Vagina (tissue), 2 donors: ENCODE measurements at places on chromosomes 13 and 19.

DNA sequence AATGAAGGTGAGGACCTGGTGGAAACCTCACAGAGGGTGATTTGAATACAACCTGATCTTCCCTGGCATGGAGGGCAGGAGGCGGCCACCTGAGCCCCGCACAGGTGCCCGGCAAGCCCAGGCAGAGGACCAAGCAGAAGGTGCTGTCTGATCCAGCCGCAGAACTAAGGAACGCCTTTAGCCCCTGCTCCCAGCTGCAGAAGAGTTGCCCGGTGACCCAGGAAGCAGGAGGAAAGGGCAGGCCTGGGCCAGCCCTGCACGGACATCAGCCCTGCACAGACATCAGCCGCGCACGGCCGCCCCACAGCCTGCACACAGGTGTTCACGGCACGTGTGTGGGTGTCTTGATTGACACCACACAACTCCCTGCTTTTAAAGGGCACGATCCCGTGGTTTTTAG lies 43.1 kb downstream of the RASA3 start:
- no peak for DNase-seq

GRCh38 chr19:50492303-50493052 lies 15.8 kb upstream of the GARIN5A start:
- no peak for DNase-seq

DNA sequence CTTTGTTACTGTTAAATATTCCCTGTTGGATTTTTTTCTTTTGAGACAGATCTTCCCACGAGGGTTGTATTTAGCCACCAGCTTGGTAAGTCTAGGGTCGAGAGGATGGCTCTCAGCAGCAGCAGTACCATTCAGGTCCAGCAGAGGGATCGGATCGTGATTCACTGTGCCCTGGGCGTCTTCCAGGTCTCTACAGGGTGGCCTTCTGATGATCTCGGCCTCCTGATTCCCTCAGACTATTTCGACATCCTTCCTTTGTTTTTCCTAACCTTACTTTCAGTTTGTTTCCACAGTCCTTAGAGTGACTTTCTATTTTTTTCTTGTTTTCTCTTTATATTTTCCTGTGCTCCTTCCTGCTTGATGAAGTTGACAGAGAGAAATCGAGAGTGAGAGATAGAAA lies 1436.9 kb downstream of the UQCRFS1 start:
- no peak for DNase-seq

DNA sequence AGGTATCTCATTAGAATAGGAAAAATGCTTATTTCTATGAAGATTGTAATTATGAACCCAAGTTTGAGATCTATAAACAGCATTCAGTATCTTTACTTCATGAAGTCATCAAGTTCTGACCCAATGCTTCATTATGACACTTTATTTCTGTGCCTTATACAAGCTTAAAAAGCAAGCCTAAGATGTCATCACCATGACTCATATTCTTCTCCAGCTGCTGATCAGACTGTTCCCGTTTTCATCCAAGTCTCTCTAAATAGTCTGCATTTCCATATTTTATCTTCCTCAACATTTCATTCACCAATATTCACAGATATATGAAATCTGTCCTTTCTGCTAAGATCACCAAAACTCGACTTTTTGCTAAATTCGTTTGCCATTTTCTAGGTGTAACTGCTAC lies 1247.2 kb upstream of the PRR20A start:
- DNase-seq: no peak

DNA sequence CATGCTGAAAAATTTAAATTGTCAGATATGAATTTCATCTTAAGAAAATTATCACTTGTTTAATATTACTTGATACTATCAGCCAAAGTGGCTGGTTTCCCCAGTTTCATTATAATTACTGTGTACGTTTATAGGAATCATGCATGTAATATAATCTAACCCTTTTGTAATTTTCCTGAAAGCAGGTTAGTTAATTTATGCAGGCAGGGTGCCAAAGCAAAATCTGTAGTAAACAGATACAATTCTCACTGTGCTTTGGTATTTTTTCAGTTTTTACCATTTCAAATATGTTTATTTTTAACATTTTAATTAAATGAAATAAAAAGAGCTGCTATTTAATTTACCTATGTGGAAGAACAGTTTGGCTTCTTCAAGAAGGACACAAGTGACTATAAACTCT lies 1227.5 kb upstream of the MIR17HG start:
- no peak for DNase-seq

- no peak for DNase-seq
These were observed 1.8 kb downstream of the CEBPG start for GRCh38 chr19:33375156-33375836.

DNA sequence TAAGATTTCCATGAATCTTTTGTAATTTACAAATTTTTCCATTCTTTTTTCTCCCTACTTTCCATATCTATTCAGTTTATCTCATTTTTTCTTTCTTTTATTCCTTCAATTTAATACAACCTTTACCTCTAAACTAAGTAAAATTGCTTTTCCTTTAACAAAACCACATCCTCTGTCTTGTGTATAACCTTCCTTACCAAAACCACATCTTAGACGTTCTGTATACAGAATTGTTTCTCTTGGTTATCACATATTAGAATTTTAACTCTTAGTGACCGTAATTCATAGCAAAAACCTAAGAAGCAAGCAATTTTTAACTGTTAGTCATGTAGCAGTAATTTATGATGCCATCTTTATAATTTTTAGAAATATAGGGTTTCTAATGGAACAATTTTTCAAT lies 15.0 kb downstream of the PPP5C start:
- DNase-seq: no peak

DNA sequence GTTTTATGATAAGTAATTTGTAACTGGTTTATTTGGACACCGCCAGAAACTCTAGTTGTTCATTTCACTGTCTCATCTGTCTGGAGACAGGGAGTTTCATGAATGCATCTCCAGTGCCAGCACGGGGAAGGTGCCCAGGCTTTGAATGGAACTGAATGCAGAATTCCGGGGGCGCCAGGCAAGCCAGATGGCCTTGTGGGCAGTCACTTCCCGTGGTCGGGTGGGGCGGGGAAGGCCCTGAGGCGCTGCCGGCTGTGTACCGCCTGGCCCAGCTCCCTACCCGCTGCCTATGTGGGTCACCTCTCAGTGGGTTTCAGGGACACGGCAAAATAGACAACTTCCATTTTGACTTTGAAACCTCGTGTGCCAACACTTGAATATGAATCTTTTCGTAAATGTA lies 28.8 kb upstream of the MCF2L start:
- no peak for DNase-seq

DNA sequence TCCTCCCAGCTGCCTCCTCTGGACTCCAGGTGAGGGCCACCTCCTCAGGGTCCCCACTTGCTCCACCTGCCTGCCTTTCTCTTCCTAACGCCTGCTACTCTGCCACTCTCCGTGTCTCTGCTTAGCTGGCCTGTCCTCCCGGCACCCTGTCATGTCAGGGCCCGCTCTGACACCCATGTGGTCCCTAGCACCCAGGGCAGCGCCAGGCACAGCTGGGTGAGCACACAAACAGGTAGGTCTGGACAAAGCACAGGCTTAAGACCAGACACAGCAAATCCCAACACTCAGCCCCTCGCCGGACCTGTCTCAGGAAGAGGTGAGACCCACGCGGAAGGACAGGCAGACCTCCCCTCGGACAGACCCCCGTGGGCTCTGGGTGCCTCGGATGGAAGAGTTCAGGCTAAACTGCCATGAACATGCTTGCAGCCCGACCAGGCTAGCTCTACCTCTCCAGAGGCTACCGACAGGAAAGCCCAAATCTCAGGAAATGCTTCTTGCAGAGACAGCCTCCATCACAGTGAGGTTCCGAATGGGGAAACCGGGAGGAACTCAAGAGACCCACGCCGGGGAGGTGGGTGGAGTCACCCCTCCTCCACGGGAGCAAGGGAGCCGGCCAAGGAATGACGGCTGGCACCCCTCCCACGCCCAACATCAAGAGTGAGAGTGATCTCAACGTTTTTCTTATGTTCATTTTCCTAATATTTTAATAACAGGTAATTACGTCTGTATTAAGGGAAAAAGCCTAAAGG lies 12.5 kb downstream of the ZNF787 start:
- no peak for DNase-seq

DNA sequence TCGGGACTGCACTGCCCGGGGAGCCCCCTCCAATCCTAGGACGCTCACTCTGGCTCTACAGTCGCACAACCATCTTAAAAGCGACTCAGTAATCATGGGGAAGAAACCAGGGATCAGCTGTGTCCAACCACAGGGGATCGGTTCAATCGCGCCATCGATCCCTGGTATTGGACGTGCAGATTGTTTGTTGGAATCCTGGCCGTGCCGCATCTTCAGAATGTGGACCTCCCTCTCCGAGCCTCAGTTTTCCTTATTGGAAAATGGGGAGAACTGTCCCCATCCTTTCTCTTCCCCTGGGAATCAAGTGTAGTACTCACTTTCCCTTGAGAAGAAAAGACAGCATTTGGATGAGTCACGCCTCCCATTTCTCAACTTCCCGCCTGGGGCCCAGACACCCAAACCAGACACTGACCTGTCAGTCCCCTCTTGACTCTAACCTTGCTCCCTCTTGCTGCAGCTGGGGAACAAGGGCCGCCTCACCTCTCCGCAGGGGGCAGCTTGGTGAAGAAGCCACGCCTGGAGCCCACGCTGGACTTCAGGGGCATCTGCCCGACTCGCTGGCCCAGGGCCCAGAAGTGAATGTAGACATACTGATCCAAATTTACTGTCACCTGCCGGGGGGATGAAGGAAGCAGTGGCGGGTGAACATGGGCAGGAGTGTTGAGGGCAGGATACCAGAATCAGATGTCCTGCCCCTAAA lies 17.6 kb downstream of the EMP3 start:
- DNase-seq: no peak

- no peak for DNase-seq
These were observed 10.2 kb downstream of the ACTMAP start for GRCh38 chr19:40739871-40740703.

DNA sequence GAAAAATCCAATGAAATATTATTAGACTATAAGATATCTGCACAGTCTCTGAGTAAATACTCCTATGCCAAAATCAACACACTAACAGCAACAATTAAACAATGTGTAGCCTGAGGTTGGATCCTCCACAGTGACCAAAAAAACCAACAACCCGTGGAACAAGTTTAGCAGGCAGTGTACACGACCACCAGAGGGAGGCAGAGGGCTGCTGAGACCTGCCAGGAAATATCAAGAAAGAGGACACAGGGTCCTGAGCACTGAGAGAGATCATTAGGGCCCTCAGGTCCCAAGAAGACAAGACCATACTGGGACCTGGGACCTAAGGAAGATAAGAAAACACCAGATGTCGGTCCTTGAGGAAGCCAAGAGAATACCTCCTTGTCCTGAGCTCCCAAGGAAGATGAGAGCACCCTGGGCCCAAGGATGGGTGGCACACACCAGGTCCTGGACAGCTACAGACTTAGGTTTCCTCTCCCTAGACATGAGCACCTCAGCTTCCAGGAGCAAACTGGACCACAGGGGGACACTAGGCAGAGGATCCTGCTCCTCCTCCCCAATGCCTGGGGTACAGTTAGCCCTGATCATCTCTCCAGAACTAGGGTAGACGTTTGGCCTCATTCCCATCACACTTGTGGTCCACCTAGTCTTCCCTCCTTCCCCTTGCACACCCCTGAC lies 822 bp upstream of the ZNF274 start:
- DNase-seq: no peak

DNA sequence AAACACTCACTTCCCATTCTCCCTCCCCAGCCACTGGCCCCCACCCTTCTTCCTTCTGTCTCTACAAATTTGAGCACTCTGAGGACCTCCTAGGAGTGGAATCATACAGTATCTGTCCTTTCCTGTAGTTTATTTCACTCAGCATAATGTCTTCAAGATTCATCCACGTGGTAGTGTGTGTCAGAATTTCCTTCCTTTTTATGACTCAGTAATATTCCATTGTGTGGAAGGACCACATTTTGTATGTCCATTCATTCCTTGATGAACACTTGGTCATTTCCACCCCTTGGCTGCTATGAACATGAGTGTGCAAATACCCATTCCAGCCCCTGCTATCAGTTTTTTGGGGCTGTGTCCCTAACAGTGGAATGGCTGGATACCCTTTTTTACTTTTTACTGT lies 9.8 kb downstream of the KLF2 start:
- DNase-seq: no peak

DNA sequence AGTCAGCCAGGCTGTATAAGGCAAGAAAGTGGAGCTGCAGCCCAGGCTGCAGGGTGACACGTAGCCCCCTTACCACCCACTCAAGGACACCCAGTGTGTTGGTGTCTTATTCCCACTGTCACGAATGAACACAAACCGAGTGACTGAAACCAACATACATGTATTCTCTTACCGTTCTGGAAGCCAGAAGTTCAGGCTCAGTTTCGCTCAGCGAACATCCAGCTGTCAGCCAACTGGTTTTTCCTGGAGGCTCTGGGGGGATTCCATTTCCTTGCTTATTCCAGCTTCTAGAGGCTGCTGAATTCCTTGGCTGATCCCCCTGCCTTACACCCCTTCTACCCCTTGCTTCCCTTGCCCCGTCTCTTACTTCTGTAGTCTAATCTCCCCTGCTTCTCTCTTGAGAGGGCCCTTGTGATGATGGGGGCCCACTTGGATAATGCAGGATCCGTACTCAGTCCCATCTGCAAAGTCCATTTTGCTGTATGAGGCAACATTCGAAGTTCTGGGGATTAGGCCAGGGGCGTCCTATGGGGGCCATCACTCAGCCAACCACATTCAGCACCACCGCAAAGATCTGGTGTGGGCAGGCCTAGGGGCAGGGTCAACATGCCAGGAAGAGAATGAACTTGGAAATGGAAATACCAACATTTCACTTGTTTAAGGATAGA lies 47.3 kb upstream of the MTIF3 start:
- no peak for DNase-seq

DNA sequence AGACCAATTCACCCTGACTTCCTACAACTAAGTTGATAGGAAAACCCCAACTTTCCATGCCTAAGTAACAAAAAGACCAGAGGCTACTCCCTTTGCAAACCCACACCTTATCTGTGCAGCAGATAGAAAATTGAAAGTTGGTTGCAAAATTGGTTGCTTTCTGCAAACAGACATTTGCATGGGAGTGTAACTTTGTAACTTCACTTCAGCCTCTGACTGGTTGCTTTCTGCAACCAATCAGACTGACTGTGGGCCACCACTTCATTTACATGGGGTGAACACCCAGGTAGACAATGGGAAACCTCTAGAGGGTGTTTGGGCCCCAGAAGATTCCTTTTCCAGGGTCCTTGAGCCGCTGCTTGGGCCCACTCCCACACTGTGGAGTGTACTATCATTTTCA lies 9.8 kb downstream of the TEX30 start:
- DNase-seq: no peak

- no peak for DNase-seq
These were observed 785.4 kb downstream of the UQCRFS1 start for GRCh38 chr19:28427376-28428083.

GRCh38 chr13:102980331-102980982 lies 85.8 kb downstream of the SLC10A2 start:
- DNase-seq: no peak

GRCh38 chr19:42086770-42087550 lies 11.0 kb downstream of the ZNF574 start:
- no peak for DNase-seq

- DNase-seq: no peak
These were observed 105.4 kb upstream of the MBNL2 start for GRCh38 chr13:97116754-97117153.
